EL (cell line): ENCODE measurements at places on chromosomes 7 and 10.

GRCh38 chr10:98778277-98778759, 331.6 kb upstream of the HPS1 start:
- no peak for DNase-seq

GRCh38 chr7:64849250-64849923, 53.7 kb upstream of the ZNF273 start:
- peak; percentile 29 for DNase-seq

- no peak for DNase-seq
These were observed 8.3 kb downstream of the COBL start for GRCh38 chr7:51308265-51308664.

- no peak for DNase-seq
These were observed 70.2 kb upstream of the LAMB4 start for GRCh38 chr7:108200326-108200725.

DNA sequence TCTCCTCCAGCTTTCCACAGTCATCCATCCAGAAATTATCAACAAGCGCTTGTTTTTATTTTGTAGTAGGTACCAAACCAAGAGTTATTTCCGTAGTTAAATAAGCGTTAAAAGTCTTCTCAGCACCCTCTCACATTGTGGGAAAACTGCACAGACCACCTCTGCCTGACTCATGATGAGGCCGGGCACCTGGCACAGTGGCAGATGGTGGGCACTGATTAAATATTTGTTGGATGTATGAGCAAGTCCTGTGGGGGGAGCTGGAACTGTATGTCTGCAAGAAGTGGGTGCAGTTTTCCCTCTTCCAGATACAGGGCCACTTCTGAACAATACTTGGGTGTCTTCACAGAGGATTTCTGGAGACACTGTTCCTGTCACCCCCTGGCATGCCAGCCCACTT, 5.3 kb upstream of the REPIN1 start:
- no peak for DNase-seq

DNA sequence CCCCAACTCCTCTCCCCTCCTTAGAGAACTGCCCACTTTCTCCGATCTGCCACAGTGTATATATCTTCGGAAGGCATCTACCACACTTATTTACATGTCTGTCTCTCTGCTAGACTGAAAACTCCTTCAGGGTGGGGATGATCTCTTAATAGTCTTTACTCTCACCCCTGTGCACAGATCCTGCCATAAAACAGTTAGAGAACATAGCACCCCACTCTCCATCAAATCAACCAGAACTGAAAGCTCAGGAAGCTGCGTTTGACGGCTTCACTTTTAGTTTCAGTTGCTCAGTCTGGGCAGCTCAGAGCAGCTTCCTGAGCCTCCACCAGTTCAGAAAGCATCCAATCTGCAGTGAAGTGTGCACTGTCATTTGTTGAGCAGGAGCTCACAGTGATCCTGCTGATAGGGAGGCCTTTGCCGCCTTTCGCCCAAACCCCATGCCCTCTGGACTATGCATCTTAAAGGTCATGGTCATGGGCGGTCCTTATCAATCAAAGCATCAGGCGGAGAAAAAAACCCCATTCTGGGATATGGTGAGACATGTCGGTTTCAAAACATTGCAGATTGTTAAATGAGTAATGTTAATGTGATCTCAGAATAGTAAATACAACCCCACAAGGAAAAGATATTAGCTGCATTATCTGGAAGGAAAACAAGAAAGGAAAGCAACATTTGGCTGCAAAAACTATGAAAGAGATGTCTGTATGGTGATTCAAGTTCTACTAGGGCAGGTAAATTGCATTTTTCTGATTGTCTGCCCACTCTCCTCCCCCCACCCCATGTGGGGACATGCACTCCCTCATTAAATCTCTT, 167.1 kb upstream of the ADO start:
- peak; percentile 53 for DNase-seq

- no peak for DNase-seq
These were observed 46.8 kb upstream of the GLCCI1 start for GRCh38 chr7:7921830-7922229.

- DNase-seq = no peak
These were observed 152.6 kb upstream of the LYZL2 start for GRCh38 chr10:30782157-30782536.

DNA sequence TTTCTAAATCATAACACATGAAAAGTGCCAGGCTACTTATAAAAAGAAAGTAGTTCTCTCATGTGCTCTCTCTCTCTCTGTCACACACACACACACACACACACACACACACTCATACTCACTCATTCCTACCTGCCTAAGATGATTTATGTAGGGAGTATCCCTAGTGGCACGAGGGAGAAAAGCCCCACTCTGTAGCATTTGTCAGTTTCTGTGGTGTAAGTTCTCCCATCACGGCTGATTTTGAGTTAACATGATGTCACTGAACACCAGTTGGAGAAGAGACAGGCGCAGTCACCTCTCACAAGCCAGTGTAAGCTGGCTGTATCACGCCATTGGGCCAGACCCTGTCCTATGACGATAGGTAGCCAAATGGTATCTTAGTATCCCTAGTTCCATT, 395.4 kb downstream of the SFMBT2 start:
- no peak for DNase-seq

DNA sequence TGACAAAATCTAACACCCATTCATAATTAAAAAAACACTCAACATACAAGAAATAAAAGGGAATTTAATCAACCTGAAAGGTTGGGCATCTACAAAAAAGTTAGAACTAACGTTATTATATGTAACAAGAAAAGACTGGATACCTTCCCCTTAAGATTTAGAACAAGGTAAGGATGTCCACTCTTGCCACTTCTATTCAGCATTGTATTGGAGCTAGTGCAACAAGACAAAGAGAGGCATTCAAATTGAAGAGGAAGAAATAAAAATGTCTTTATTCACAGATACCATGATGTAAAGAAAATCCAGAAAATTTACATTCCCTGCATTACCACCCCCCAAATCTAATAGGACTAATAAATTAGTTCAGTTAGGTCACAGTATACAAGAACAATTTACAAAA, 18.3 kb downstream of the FAM149B1 start:
- DNase-seq = no peak

GRCh38 chr7:44638611-44639557, 32.5 kb downstream of the OGDH start:
- peak; percentile 91 for DNase-seq

DNA sequence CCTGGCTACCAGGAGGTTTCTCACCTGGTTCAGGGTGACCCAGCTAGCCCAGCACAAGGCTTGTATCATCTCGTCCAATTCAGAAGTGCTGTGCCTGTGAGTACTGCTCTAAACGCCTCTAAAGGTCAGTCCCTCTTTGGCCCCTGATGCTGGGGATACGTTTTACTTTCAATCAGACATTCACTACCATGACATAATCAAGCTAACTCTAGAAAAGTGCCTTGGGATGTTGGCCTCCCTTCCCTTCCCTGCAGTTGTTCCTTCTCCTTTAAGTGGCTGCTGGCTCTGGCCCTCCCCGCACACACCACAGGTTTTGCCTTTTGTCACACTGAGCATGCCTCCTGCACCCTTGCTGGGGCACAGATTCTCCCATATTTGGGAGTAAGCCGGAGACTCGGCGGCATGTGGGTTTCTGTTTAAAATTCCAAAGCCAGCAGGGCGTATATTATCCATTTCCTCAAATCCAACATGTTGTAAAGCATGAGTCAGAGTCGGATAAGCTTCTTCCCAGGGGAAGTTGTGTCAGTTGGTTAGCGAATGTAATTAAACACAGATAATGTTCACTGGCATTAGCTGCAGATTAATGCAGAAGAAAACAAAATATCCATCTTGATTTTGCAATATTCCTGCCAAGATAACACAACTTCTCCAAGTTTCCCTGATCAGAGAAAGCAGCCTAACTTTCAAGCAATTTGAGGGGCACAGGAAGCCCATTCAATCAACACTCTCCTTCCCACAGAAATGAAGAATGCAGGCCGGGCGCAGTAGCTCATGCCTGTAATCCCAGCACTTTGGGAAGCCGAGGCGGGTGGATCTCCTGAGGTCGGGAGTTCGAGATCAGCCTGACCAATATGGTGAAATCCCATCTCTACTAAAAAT, 31.8 kb upstream of the VCL start:
- peak; percentile 100 for DNase-seq

- peak; percentile 70 for DNase-seq
These were observed 74.5 kb upstream of the VKORC1L1 start for GRCh38 chr7:65798111-65799075.

DNA sequence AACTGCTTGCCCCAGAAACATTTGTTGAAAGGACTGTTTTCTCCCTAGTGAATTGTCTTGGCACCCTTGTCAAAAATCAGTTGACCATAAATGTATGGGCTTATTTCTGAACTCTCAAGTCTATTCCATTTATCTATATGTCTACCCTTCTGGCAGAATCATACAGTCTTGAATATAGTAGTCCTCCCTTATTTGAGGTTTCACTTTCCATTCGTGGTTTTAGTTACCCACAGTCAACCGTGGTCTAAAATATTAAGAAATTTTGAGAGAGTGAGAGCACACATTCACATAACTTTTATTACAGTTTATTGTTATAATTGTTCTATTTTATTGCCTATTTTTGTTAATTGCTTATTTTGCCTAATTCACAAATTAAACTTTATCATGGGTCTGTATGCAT, 17.4 kb upstream of the CEP41 start:
- DNase-seq = no peak

- peak; percentile 75 for DNase-seq
These were observed 27.6 kb upstream of the LAMB1 start for GRCh38 chr7:108030516-108030915.

- DNase-seq = no peak
These were observed 34.3 kb downstream of the PLAC9 start for GRCh38 chr10:80166581-80167470.

- DNase-seq = peak; percentile 48
These were observed 74.4 kb downstream of the MEST start for GRCh38 chr7:130566168-130566897.

- no peak for DNase-seq
These were observed 137.9 kb upstream of the SEMA3E start for GRCh38 chr7:83786858-83787257.

DNA sequence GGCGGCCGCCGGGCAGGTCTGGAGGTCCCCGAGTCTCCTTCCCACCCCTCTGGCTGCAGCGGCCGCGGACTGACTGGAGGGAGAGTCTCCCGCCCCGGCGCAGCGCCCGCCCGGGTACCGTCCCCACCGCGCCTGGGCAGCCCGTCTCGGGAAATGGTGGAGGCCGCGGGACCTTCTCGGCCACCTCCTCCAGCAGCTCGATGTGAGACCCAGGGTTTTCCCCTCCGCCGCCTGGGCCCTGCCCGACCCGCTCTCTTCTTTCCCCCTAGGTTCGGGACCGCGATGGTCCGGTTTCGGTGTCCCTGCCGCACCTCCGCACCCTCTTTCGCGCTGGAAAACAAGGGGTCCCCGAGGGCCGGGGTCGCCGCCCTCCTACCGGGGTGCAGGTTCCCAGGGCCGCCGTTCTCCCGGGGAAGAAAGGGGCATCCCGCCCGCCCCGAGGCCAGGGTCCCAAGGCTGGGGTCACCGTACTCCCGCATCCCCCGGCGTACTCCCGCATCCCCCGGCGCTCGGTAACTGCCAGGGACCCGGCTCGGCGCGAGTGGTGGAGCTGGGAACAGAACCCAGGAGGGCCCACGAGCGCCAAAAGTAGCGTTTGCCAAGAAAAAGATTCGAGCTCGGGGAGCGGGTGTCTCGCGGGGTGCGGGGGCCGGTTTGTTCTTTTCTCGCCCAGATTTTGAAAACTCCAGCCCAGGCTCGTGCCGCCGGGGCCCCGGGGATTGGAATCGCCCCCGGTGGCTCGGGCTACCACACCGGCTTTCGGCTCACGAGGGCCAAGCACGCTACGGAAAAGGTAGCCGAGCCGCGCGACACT, 3.4 kb downstream of the TNRC18 start:
- no peak for DNase-seq

DNA sequence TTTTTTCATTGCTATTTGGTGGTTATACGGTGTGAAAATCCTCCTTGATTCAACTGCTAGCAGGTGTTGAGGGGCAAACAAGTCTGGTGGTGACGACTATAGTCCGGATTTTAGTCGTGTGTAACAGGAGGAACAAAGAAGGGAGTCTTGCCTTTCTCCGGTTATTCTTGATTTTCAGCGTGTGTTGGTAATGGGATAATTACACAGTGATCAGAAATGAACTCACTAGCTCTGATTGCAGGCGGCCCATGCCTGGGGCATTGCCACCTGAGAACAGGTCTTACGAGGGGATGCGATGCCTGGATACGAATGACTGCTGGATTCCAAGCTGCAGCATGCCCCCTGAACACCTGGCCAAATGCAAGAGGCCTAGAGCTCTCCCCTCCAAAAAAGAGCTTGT, 72.8 kb downstream of the CAMK1D start:
- DNase-seq = no peak

- DNase-seq = peak; percentile 89
These were observed 39.5 kb downstream of the WNT2 start for GRCh38 chr7:117283371-117283770.

GRCh38 chr7:17580856-17581255, 282.4 kb downstream of the AHR start:
- no peak for DNase-seq

DNA sequence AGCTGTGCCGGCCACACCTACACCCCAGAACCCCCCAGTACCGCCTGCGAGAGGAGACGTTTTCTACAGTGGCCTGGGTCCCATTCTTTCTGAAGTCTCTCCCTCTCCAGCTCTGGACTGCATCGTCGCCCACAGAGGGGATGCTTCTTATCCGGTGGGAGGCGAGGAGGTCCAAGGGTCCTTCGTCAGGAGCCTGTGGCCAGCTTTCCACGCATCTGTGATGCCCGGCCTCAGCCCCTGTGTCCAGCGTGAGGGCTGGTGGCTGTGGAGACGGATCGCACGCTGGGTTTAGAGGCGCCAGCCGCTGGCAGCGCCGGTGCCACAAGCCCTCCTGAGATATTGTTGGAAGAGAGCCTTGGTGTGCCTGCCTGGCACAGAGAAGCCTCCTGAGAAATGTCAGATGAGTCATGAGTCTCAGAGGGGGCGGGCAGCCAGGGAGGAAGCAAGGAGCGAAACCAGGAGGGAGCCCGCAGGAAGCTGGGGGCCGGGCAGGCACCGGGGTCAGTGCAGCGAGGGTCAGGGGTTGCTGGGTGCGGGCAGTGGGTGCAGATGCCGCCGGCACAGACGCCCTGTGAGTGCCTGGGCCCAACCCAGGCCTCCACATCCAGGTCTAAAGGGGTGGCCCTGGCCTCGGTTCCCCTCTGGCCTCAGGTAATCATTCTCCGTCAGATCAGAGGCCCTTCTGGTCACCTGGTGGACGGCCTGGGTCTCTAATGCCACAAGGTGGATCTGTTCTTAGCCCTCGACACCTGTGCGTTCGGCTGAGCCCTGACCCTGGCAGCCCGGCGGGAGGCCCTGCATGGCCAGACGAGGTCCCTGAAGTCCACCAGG, 86.0 kb upstream of the DIP2C start:
- peak; percentile 64 for DNase-seq
